ENCODE measurements at places on chromosomes 7 and 10.
A peak's percentile ranks its signal among the peaks of the same experiment; 100 is the strongest.

GRCh38 chr10:47264797-47265281 is 35.2 kb upstream of the GDF10 start:
- no peak for DNase-seq

DNA sequence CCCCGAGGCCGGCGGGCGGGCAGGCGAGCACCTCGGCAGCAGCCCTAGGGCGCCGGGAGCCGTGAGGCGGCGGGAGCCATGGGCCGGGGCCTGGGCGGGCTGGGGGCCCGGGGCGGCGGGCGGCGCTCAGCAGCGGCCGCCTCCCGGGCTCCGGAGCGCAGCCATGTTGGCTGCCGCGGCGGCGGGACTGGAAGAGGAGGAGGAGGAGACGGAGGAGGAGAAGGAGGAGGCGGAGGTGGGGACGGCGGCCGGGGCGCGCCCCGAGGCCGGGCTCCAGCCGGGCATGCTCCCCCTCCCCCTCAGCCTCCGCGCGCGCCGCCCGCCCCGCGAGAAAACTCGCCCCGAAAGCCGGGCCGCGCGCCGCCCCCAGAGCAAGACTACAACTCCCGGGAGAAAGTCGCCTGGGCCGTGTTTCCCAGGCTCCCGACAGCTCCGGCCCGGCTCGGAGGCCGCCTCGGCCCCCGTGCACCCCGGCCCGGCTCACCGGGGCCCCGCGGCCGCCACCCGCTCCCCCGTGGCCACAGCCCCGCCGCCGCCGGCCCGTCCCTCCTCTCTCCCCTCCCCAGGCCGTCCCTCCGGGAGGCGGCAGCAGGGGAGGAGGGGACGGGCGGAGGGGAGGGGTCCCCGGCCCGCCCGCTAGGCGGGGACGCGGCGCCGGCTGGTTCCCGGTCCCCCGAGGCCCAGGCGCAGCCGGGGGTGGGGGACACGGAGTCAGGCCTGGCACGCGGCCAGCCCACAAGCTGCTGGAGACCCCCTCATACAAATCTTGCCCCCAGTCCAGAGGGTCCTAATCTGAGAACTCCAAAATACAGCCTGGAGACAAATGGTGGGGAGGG is at the start of gene DLG5:
Gene DLG5, minus strand, starts transcription at position 190 of the 836 bp plus-strand sequence. CDS start 235 bp downstream, outside the sequence.
- DNase-seq, result peak; percentile 66

DNA sequence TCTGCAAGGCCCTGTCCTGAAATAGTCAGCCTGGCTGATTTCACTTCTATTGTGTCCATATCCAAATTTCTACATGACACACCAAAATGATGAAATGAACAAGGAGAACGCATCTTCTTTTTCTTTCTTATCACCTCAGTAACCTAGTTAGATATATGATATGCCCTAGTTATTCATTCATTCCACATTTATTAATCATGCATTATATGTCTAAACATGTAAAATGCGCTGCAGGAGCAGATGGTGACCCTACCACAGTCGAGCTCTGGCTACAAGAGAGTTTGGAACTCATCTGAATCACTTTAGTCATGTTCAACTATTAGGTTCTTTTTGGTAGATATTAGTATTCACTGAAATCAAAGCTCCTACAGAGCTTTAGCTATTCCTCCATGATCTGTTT is 31.8 kb upstream of the VPS41 start:
- no peak for DNase-seq

GRCh38 chr10:44415121-44415520 is 30.2 kb upstream of the CXCL12 start:
- no peak for DNase-seq

- DNase-seq, result peak; percentile 64
These were observed 6.9 kb downstream of the ITPRIP start for GRCh38 chr10:104331208-104331838.

DNA sequence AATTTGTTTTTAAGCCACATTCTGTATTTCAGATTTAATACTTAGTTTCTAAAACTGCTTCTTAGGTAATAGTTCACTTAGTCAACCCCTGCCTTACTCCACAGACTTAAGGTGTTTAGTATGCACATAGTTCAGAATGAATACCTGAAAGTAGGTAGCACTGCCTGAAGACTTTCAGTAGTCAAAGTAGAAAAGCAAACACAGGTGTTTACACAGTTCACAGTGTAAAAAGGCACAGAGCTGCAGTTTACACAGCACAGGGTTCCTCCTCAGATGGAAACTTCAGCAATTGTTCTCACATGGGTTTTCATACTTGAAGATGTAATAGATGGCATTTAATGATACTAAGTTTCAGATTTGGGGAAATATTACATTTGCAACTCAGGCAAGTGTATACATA is 3.1 kb upstream of the PKD1L1 start:
- no peak for DNase-seq

GRCh38 chr10:126854726-126855495 is 50.3 kb upstream of the DOCK1 start:
- no peak for DNase-seq

DNA sequence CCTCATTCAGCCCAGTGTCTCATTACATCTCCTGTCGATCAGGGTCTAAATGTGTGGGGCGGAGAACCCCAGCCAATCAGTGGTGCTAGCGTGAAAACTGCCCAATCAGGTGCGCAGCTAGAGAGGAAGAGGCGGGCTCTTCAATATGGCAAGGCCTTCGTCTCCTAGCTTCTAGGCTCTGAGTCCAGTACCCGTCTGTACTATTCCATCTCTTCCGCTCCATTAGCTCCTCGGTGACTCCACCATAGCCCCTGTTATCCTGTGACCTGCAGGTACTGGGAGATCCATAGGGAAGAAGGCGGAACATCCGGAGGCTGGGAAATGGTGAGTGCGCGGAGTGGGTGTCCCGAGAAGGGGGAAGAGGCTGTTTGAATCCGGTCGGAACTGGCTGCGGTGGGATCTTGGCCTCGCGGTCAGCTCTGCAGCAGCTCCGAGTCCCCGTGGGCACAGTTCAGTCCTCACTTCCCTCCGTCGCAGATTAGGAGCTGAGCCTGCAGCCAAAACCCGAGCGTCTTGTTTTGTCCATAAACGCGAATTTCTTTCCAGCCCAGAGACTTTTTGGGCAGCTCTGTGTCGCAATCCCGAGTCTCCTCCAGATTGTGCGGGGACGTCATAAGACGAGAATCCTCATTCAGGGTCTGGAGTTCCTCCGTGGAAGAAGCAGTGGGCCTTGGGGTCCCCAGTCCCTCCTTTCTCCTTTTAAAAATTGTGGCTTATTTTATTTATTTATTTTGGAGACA is at the start of gene ZNF727:
Gene ZNF727, plus strand, starts transcription at position 134 of the 740 bp plus-strand sequence. Its CDS starts 188 bp downstream, at position 322.
- peak; percentile 84 for DNase-seq

GRCh38 chr7:107972075-107972482 is 30.9 kb downstream of the LAMB1 start:
- DNase-seq, result no peak

GRCh38 chr10:128186959-128187787 is 61.0 kb upstream of the MKI67 start:
- no peak for DNase-seq

GRCh38 chr10:59064759-59065539 is 111.5 kb upstream of the PHYHIPL start:
- DNase-seq, result no peak

DNA sequence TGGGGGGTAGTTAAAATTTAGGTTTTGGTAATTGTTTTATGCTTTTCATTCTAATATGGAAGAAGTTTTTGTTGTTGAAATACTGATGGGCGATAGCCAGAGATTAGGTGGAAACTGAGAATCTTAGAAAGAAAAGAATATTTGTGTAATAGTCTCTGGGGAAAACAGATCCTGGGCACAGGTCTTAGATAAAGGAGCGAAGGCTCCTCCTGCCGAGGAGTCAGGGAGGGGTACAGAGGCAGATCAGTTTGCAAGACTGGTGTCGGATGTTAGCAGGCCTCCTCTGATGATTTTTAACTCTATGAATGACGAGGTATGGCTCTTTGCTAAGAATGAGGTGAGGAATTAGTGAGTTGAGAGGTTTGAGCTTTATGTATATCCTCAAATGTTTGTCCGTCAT is 339.7 kb downstream of the HGF start:
- DNase-seq, result no peak

- DNase-seq, result no peak
These were observed 50.4 kb upstream of the WNT16 start for GRCh38 chr7:121278120-121279021.

All from heart right ventricle (tissue), 16 donors.